Tibial nerve (tissue), 4 donors: ENCODE measurements at places on chromosomes 16 and 17. TPM values are rescaled to one million over a fixed set of nuclear protein-coding genes. Genes with fewer than 3 reads are reported as not detected.

The SOST gene
- total RNA-seq, result not detected

The SMIM5 gene
- 25.7 TPM for total RNA-seq

The MT3 gene
- 122 TPM for total RNA-seq

The FSCN2 gene
- total RNA-seq, result 3.1 TPM

The CDH8 gene
- total RNA-seq, result not detected

The MYH1 gene
- not detected for total RNA-seq

The MYH4 gene
- total RNA-seq, result not detected

GRCh38 chr16:66911112-66911511, 7.6 kb downstream of the CDH16 start:
- no peaks in the 10 kb centered on the region for H3K36me3 ChIP-seq
- DNase-seq, result no peak
- H3K27ac ChIP-seq, result no peak overlapping the region
- no peak overlapping the region for H3K4me3 ChIP-seq

GRCh38 chr17:77512062-77512946, 371.5 kb downstream of the SEC14L1 start:
- H3K4me1 ChIP-seq, result no peaks in the 10 kb centered on the region
- no peaks in the 10 kb centered on the region for H3K27me3 ChIP-seq
- DNase-seq, result no peak
- H3K27ac ChIP-seq, result no peak overlapping the region
- no peak overlapping the region for H3K4me3 ChIP-seq

DNA sequence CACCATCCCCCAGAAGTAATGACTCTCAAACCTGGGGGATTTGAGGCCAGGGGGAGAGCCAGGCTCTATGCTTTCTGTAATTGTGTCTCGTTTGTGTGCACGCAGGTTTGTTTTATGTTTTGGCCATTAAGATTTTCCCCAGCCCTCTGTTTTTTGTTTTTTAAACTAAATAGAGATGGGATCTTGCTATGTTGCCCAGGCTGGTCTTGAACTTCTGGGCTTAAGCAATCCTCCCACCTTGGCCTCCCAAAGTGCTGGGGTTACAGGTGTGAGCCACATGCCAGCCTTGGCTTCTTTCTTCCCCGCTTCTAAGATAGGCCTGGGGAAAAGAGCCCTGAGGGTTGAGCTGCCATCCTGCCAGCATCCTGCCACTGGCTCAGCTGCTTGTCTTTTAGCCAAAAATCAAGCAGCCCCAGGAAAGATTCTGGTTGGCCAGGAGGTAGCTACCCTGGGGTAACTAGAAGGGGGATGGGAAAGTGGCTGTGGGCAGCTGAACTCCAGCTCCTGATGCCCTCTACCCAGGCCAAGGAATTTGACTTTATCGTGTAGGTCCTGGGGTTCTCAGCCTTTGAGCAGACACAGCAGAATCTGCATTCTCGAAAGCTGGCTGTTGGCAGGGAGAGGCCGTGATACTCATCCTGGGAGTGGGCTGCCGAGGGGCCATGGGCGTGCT, 18.4 kb downstream of the KDM8 start:
- no peaks in the 10 kb centered on the region for H3K36me3 ChIP-seq
- H3K4me1 ChIP-seq, result no peaks in the 10 kb centered on the region
- no peak overlapping the region for H3K4me3 ChIP-seq
- no peak overlapping the region for H3K27ac ChIP-seq
- H3K27me3 ChIP-seq, result no peaks in the 10 kb centered on the region

- H3K36me3 ChIP-seq, result no peaks in the 10 kb centered on the region
- no peak overlapping the region for H3K4me3 ChIP-seq
- H3K27ac ChIP-seq, result no peak overlapping the region
- DNase-seq, result no peak
- H3K27me3 ChIP-seq, result no peaks in the 10 kb centered on the region
Measured at GRCh38 chr17:61575352-61575975, 15.6 kb downstream of the NACA2 start.

DNA sequence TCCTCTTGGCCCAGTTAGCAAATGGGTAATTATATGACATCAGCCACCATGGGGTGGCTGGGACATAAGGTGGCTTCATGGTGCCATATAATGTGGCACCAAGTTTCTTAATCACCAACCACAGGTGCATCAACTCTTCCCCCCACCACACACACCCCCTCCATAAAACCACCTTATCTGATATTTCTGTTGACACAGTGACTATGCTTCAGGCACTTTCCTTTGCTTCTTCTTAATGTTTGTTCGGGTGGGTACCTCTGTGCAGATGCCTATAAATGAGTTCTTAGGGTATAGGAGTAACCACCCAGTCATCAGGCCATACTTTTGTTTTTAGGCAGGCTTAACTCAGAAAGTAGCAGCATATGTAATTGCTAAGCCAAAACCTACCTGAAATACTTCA, 29.5 kb downstream of the RNF43 start:
- H3K4me3 ChIP-seq, result no peak overlapping the region
- no peaks in the 10 kb centered on the region for H3K4me1 ChIP-seq
- H3K27ac ChIP-seq, result no peak overlapping the region
- H3K27me3 ChIP-seq, result no peaks in the 10 kb centered on the region
- no peaks in the 10 kb centered on the region for H3K36me3 ChIP-seq
- DNase-seq, result no peak

DNA sequence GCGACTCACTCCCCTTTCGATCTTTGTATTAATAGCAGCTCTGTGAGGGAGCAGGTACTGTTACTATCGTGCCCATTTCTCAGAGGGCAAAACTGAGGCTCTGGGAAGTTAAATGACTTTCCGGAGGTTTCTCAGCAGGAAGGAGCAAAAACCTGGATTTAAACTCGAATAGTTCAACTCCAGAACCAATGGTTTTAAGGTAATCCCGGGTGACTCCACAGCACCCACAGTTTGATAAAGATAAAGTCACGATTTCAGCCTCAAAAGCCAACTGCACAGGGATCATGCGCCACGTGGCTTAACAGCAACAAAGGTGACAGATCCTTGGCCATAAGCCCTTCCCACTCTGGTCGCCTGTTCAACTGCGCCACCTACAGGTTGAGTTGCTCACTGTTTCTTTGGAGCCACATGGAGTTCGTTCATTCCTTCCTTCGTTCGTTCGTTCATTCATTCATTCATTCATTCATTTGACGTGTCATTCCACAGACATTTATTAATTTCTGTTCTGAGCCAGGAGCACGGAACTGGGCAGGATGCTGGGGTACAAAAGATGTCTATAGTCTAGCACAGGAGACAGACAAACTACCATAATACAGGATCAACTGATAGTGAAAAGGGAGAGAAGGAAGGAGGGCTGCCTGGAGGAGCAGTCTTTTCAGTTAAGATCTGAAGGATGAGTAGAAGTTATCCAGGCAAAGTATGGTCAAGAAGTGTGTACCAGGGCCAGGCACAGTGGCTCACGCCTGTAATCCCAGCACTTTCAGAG, 134.8 kb downstream of the HS3ST2 start:
- H3K36me3 ChIP-seq, result no peaks in the 10 kb centered on the region
- H3K4me1 ChIP-seq, result no peaks in the 10 kb centered on the region
- H3K27ac ChIP-seq, result no peak overlapping the region

- H3K4me3 ChIP-seq, result no peak overlapping the region
- no peak overlapping the region for H3K27ac ChIP-seq
- peaks cover 10% of the 10 kb centered on the region for H3K4me1 ChIP-seq
Measured at GRCh38 chr17:1498869-1499268, 6.4 kb upstream of the MYO1C start.

DNA sequence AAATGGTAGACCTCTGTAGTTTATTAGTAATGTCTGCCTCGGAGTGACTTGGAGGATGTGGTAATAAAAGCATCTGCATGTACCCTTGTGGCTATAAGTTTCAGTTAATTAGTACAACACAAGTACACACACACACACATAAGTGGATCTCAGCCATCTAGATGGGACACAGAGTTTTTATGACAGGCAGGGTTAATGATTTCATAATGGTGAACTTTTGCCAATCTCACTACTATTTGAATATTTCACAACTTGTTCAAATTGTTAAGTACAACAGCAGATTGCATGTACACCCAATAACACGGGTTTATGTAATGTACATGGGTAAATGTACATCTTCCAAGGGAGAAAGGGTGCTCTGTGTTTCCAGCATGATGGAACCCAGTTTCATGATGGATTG, 511.3 kb upstream of the HSBP1 start:
- no peak overlapping the region for H3K4me3 ChIP-seq
- DNase-seq, result no peak
- H3K27me3 ChIP-seq, result no peaks in the 10 kb centered on the region

- no peaks in the 10 kb centered on the region for H3K27me3 ChIP-seq
- no peak for DNase-seq
- H3K27ac ChIP-seq, result no peak overlapping the region
- no peaks in the 10 kb centered on the region for H3K36me3 ChIP-seq
Measured at GRCh38 chr17:17989081-17989480, 16.4 kb downstream of the DRC3 start.

- no peaks in the 10 kb centered on the region for H3K27me3 ChIP-seq
- no peaks in the 10 kb centered on the region for H3K4me1 ChIP-seq
- no peaks in the 10 kb centered on the region for H3K36me3 ChIP-seq
- DNase-seq, result no peak
- H3K27ac ChIP-seq, result no peak overlapping the region
Measured at GRCh38 chr16:23690771-23691482, 12.2 kb downstream of the PLK1 start.

- H3K36me3 ChIP-seq, result no peaks in the 10 kb centered on the region
- peak overlapping the region; percentile 45 for H3K27ac ChIP-seq
- peaks cover 28% of the 10 kb centered on the region for H3K4me1 ChIP-seq
- H3K27me3 ChIP-seq, result no peaks in the 10 kb centered on the region
- no peak for DNase-seq
Measured at GRCh38 chr16:89502081-89502843, 5.9 kb upstream of the SPG7 start.

DNA sequence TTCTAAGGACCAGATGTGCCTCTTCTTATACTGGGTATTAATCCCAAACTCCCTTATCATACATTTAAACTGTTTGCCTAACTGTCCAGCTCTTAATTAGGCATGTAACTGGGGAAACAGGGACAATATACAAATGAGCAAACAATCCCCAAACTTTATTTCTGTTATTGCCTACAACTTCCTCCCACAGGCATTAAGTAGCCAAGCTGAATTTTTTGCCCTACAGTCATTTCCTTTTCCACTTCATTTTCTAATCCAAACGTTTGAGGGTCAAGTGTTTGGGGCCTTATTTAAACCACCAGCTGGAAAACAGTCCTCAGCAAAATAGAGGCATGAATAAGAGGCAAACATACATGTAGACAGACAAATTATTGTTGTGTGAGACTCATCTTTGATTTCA, 77.4 kb upstream of the CCL2 start:
- no peak for DNase-seq
- no peaks in the 10 kb centered on the region for H3K36me3 ChIP-seq
- H3K27ac ChIP-seq, result peak overlapping the region; percentile 42

- no peak overlapping the region for H3K27ac ChIP-seq
- no peaks in the 10 kb centered on the region for H3K27me3 ChIP-seq
- no peak for DNase-seq
- H3K36me3 ChIP-seq, result peaks cover 16% of the 10 kb centered on the region
Measured at GRCh38 chr17:58341861-58342475, 10.0 kb downstream of the SUPT4H1 start.
